ENCODE measurements at places on chromosomes 7 and 10.

- DNase-seq = no peak
Measured at GRCh38 chr7:531777-532176, 12.1 kb upstream of the PDGFA start.

- DNase-seq = no peak
Measured at GRCh38 chr10:77016278-77016815, 621.3 kb downstream of the KCNMA1 start.

DNA sequence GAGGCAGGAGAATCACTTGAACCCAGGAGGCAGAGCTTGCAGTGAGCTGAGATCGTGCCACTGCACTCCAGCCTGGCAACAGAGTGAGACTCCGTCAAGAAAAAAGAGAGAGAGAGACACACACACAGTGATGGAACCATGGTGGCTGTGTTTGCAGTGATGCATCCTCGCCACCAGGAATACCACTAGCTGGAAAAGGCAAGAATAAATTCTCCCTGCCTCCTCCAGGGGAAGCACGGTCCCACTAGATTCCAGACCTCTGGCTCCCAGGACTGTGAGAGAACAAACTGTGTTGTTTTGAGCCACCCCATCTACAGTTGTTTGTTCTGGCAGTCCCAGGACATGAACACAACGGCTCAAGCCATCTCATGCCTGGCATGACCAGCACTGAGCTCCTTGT is 320.3 kb upstream of the FOXK1 start:
- DNase-seq = no peak

- DNase-seq = no peak
Measured at GRCh38 chr10:104037261-104037951, 48.3 kb downstream of the COL17A1 start.

DNA sequence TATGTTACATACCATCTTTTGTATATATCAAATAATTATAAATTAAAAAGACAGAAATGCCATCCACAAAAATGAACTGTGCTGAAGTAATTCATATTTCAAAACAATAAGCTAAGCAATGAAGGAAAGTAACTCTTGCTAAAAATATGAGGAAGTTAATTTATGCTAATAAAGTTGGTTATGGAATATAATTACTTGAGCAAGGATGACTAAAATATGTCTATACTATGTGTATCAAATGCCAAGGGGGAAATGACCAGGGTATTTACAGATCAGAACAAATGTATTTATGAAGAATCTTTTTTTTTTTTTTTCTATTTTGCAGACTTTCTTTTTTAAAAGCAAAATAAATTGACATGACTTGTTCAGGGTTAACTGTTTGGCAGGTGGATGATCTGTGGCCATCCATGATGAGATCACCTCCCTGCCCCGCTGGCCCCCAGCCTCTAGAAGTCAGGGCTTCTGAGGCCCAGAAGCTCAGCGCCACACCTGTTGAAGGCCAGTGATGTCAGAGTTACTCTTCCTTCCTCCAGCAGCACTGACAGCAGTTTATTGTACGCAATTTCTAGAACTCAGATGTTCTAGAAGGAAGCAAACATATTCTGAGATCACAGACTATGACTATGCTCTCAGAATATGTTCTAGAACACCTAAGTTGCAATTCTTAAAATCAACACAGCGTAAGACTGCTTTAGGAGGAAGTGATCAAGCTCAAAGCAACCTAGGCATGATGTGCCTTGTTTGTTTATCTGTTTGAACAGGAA is 196.1 kb upstream of the KLF14 start:
- no peak for DNase-seq

- DNase-seq = no peak
Measured at GRCh38 chr10:129602938-129603535, 136.0 kb downstream of the MGMT start.

GRCh38 chr7:97020996-97021746 is 3.5 kb downstream of the DLX5 start:
- no peak for DNase-seq

GRCh38 chr10:120588311-120588710 is 131.3 kb downstream of the PLPP4 start:
- no peak for DNase-seq

GRCh38 chr7:73304071-73304470 is 4.6 kb downstream of the NSUN5 start:
- no peak for DNase-seq

DNA sequence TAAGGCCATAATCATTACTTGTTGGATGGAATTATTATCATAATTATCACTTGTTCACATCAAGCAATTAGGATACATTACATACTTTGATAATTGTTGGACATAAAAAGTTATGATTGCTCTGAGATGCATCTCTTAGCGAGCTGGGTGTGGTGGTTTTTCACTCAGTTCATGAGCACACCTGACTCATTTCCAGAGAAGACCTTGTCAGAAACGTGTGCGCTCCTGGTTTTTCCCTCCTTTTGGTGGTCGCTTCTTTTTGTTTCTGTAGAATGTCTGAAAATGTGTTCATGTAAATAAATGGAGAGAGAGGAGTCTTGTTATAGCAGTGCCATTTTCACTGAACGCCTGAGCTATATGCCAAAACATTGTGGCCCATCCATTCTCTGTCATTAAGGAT is 141.3 kb downstream of the PAXIP1 start:
- DNase-seq = no peak

- DNase-seq = peak; percentile 76
Measured at GRCh38 chr7:151248346-151249033, at the start of gene SMARCD3. SMARCD3 (minus strand) TSS chr7:151248694; CDS start chr7:151248562, 132 bp downstream.

DNA sequence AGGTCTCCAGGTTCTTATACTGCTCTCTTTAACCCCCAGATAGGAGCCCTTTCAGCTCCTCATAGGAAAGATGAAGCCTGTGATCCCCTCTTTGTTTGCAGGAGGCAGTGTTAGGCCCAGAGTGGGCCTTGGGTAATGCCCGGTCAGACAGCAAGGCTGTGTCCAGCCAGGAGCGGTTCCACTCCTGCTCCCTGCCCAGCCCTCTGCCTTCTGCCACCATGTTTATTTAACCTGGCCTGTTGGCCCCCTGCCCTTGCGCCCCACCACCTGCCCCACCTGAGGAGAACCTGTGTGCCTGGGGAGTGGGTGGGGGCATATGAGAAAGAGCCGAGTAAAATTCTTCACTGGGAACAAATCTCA is 24.3 kb downstream of the CDH23 start:
- DNase-seq = no peak

GRCh38 chr10:49550563-49550962 is 11.6 kb upstream of the ERCC6 start:
- DNase-seq = peak; percentile 83

- DNase-seq = peak; percentile 60
Measured at GRCh38 chr7:33761449-33762080, 143.8 kb upstream of the BMPER start.

DNA sequence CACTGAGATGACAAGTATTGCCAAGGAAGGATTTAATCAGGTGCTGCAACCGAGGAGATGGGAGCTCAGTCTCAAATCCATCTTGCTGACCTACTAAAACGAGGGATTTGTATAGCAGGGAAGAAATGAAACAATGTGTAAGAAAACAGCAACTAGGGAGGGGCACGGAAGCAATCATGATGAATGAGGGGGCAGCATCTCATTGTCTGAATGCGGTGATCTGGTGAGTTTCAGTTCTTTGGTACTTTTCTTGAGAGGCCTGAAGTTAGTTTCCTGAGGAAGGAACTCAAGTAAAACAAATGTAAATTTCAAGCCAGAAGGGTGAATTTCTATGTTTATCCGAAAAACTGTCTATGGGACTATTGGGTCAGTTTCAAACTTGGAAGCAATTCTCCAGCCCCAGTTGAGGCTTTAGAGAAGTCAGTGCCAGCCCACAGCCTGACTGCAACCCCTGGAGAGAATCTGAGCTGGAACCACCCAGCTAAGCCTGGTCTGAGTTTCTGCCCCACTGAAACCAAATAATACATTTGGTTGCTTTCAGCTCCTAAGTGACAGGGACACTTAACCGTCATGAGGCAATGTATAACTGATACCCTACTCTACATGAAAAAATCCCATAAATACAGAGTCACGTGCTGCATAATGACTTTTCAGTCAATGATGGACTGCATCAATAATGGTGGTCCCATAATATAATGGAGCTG is 45.8 kb upstream of the TNS3 start:
- DNase-seq = no peak

DNA sequence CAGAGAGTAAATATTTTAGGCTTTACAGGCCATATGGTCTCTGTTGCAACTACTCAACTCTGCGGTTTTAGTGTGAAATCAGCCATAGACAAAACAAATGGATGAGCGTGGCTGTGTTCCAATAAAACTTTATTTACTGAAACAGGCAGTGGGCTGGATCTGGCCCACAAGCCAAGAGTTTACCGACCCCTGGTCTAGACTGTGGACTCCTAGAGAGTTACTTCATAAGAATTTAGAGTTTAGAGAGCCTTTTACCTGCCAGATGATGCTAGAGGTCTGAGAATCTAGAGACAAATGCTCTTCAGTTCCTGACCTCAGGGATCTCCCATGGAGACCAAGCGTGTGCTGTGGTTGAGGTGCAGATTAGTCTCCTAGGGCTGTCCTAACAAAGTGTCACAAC is 174.8 kb downstream of the PTEN start:
- DNase-seq = peak; percentile 83

DNA sequence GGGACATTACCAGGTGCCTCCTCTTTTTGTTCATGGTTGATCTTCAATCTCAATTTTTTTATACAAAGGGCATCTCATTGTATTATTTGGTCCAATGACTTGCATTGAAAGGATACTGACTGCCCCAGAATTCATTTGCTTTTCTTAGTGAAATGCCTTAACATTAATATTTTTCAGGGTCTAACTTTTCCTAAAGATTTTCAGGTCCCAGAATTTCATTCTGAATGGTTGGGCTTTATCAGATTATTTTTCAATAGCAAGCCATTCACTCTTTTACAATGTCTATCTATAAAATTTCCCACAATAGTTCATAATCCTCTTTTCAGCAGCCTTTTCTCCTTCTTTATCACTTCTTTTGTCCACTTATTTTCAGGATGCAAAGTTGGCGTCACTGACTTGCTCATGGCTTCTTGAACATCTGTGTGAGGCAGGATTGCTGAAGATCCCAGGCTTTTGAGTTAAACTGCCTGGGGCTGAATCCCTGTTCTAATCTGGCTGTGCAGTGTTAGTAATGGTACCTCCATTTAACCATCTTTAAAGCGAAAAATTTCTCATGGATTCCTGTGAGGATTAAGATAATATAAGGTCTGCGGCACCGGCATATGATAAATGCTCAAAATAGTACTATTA is 131.7 kb upstream of the HDAC9 start:
- DNase-seq = no peak

DNA sequence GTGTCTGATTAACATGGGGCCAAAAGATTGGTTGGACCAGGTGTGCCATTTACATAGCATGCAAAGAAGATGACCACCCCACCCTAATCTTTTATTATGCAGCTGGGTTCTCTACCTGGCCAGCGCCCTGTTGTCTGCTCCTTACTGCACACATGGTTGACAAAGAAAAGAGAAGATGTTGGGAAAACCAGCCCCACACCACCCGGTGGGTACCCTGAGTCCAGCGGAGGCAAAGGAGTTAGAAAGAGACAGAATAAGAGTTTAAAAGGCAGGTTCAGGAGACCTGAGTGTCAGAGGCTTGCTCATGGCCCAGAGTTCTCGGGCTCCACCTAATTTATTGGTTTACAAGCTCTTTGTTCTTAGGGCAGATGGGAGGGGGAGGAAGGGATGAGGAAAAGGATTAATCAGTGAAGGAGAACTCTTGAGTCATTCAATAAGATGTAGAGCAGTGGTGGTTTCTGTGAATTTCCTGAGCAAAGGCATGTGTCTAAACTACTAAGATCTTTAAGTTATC is 24.1 kb upstream of the ABCA13 start:
- DNase-seq = no peak

GRCh38 chr7:22597844-22598243 is 97.9 kb upstream of the STEAP1B start:
- peak; percentile 86 for DNase-seq

GRCh38 chr10:110091830-110092229 is 84.0 kb downstream of the ADD3 start:
- DNase-seq = peak; percentile 10

GRCh38 chr10:125083576-125083920 is 76.8 kb downstream of the CTBP2 start:
- DNase-seq = peak; percentile 68

DNA sequence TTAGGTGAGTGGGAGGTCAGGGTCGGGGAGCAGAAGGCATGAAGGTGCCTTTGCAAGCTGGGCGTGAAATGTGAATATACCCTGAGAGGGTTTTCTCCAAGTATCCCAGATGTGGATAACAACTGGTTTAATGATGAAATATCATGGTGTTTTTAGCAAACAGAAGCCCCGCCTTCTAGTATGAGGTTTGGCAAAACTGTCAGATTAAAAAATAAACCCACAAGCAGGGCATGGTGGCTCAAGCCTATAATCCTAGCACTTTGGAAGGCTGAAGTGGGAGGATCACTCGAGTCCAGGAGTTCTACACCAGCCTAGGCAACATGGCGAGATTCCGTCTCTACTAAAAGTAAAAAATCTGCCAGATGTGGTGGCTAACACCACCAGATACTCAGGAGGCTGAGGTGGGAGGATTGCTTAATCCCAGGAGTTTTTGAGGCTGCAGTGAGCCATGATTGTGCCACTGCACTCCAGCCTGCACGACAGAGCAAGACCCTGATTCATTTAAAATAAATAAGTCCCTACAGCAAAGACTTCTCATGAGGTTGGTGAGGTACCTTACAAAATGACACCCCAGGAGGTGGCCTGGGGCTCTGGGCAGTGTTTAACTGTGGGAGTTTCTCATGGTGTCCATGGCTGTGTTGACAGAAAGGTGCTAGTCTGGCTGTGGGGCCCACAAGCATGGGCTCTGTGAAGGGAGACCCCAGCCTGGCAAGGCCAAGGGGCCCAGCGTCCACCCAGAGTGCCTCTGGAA is 6.7 kb upstream of the PWWP2B start:
- DNase-seq = no peak

GRCh38 chr10:3606309-3606708 is 178.7 kb downstream of the KLF6 start:
- no peak for DNase-seq

GRCh38 chr7:72058579-72058978 is 353.6 kb downstream of the CALN1 start:
- DNase-seq = no peak
